Bronchial epithelial cell (primary cell): ENCODE measurements at places on chromosomes 7 and 10.
A peak's percentile ranks its signal among the peaks of the same experiment; 100 is the strongest.

GRCh38 chr7:92255308-92255707, 9.5 kb downstream of the ANKIB1 start:
- peak; percentile 44 for DNase-seq

GRCh38 chr10:44032216-44032615, 352.7 kb downstream of the CXCL12 start:
- DNase-seq: no peak

DNA sequence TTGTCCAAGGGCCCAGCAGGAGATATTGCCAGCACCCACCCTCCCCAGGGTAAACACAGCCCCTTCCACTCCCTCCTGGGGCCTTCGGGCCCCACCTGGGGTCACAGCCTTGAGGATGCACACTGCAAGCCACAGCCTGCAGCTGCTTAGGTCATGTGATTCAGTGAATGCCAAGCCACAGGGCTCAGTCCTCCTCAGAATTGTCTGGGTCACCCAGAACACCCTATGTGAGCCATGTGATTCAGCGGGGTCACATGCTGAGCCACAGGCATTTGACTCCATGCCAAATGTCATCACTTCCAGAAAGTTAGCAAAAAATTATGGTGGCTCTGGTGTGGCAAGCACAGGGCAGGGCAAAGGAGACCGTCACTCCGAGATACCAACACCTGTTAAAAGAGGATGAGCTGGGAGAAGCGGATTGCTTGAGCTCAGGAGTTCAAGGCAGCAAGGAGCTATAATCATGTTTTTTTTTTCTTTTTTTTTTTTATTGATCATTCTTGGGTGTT, 17.2 kb upstream of the PSAP start:
- DNase-seq: peak; percentile 85

DNA sequence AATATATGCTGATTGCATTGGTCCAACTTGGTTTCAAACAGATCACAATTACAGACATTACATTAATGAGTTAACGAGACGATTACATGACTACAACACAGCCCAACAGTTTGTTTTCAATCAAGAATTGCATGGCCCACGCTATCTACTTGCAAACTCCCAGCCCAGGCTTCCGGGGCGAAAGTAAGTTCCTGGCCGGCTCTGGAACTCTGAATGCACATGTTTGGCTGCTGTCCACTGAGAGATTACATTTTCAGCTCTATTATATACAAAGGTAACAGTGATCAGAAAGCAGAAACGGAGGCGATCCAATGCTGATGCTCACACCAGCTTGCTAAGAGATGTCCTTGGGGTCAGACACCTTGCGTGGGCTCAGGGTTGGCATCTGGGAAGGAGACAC, 206.3 kb downstream of the FANK1 start:
- DNase-seq: no peak
